ENCODE measurements at places on chromosomes 1 and 21.
A peak's percentile ranks its signal among the peaks of the same experiment; 100 is the strongest.

DNA sequence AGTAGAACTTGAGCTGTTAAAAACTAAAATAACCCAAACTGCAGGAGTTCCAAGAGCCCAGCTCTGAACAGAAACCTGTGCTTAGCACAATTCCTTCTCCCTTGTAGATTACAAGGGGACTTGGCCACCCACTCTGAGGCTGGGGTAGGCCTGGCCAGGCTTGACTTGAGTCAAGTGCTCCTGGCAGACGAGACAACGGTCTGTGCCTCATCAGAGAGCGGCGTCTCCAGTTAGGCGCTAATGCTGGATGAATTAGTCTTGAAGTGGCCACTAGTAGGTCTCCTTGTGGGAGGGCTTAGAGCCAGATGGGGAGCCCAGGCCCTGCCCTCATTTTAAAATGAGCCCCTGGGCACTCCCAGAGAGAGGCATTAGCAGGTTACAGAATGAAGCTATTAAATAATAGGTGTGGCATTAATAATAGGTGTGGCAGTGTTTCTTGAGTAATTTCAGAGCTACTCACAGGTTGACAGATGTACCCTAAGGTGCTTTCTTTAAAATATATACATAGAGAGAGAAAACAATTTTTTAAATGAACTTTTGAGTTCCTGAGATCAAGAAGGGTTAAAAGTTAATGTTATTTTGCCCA, 1.1 kb downstream of the EEIG2 start:
- DNase-seq = peak; percentile 61

GRCh38 chr1:196115646-196116045, 492.6 kb downstream of the KCNT2 start:
- no peak for DNase-seq

DNA sequence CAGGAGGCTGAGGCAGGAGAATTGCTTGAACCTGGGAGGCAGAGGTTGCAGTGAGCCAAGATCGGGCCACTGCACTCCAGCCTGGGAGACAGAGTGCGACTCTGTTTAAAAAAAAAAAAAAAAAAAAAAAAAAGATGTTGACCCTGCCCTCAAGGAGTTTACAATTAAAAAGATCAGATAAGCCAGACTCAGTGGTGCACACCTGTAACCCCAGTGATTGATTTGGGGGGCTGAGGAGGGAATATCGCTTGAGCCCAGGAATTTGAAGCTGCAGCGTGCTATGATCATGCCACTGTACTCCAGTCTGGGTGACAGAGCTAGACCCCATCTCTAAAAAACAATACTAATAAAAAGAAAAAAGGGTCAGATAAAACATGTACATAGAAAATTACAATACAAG, 1.6 kb upstream of the SESN2 start:
- no peak for DNase-seq

DNA sequence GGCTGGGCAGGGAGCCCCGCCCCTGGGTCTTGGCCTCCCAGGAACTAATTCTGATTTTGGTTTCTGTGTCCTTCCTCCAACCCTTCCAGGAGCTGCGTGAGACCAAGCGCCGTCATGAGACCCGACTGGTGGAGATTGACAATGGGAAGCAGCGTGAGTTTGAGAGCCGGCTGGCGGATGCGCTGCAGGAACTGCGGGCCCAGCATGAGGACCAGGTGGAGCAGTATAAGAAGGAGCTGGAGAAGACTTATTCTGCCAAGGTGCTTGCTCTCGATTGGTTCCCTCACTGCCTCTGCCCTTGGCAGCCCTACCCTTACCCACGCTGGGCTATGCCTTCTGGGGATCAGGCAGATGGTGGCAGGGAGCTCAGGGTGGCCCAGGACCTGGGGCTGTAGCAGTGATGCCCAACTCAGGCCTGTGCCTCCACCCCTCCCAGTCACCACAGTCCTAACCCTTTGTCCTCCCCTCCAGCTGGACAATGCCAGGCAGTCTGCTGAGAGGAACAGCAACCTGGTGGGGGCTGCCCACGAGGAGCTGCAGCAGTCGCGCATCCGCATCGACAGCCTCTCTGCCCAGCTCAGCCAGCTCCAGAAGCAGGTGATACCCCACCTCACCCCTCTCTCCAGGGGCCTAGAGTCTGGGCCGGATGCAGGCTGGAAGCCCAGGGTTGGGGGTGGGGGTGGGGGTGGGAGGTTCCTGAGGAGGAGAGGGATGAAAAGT, 18.5 kb upstream of the SEMA4A start:
- no peak for DNase-seq

- DNase-seq = no peak
These were observed 34.1 kb downstream of the TRIT1 start for GRCh38 chr1:39849203-39849602.

- DNase-seq = no peak
These were observed 34.0 kb upstream of the RUNX3 start for GRCh38 chr1:24963943-24964693.

GRCh38 chr1:74340656-74341055, 105.5 kb downstream of the TNNI3K start:
- no peak for DNase-seq

DNA sequence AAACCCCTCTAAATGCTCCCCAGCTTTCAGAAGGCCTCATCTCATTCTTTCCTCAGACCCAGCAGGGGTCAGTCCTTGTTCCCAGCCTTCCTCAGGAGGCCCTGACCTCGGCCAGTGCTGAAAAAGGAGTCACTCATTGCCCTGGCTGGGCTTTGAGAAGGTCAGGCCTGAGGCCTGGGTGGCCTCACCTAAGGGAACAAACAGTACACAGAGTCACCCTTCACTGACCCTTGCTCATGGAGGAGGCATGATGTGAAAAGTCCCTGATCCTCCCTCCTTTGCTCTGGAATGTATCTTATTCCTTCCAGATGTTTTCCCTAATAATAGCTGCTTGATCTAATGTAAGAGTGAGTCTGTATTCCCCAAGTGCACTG, 117.7 kb upstream of the SLC44A3 start:
- DNase-seq = no peak

- no peak for DNase-seq
These were observed 6.4 kb upstream of the GPR37L1 start for GRCh38 chr1:202116287-202116686.

GRCh38 chr1:212315907-212316306, 30.7 kb downstream of the PPP2R5A start:
- no peak for DNase-seq

DNA sequence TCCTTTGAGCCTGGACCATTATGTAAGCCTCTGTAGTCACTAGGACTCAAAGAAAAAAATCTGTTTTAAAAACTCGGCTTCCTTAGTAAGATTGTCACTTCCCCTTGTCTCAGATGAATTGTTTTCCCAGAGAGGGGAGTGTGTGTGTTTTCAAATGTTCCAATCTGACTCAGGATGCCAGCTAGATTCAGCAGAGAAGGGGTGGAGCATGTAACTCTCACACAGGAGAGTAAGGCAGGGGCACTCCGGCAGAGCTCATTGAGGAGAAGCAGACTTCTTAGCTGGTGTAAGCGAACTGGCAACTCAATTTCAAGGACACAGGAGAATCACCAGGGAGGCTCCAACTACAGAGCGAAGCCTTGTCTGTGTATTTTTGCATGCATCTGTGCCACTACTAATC, 623.2 kb downstream of the LMO4 start:
- peak; percentile 2 for DNase-seq

DNA sequence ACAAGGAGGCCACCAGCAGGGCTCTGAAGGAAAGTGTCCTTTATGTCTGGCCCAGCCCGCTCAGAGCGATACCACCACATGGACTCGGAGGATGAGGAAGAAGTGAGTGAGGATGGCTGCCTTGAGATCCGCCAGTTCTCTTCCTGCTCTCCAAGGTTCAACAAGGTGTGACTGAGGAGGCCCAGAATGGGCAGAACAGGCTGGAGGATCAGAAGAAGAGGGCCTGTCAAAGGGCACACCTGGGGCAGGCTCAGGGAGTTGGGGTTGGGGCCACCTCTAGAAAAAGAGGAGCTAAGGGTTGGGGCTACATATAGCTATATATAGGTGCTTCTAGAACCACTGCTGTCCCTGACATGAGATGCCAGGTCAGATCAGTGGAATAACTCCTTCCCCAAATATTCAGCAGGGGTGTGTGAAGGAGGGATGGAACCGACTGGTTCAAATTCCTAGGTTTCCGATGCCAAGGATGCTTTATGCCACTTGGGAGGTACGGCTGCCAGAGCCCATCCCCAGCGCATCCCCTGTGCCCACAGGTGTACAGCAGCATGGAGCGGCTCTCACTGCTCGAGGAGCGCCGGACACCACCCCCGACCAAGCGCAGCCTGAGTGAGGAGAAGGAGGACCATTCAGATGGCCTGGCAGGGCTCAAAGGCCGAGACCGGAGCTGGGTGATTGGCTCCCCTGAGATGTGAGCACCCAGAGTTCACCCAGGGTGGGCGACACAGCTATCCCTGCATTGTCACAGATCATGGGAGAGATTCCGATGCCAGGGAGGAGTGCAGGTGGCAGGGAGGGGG, 102.2 kb downstream of the PIK3R3 start:
- DNase-seq = no peak

GRCh38 chr21:41703857-41704501, 62.9 kb downstream of the RIPK4 start:
- no peak for DNase-seq

GRCh38 chr1:213381572-213382084, 330.6 kb downstream of the RPS6KC1 start:
- no peak for DNase-seq

- no peak for DNase-seq
These were observed 144.3 kb downstream of the CD247 start for GRCh38 chr1:167373986-167374385.

- no peak for DNase-seq
These were observed 9.7 kb downstream of the MYOG start for GRCh38 chr1:203076031-203076511.

- DNase-seq = peak; percentile 55
These were observed 9.9 kb downstream of the SNRPE start for GRCh38 chr1:203871114-203871880.

- DNase-seq = no peak
These were observed 72.3 kb upstream of the CAPZB start for GRCh38 chr1:19557609-19558051.

DNA sequence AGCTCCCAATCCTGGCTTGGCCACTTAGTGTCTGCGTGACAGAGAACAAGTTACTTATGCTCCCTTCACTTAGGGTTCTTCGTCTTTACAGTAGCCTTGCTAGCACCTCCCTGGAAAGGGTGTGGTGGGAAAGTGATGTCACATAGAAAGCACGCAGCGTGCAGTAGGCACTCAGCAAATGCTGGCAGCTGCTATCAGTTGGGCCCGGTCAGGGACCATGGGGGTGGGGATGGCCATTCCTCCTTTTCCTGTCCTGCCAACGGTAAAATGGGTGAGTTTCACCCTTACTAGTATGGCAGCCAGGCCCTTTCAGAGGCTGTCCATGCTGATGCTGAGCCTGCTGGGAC, 6.2 kb upstream of the KCNA10 start:
- DNase-seq = no peak

DNA sequence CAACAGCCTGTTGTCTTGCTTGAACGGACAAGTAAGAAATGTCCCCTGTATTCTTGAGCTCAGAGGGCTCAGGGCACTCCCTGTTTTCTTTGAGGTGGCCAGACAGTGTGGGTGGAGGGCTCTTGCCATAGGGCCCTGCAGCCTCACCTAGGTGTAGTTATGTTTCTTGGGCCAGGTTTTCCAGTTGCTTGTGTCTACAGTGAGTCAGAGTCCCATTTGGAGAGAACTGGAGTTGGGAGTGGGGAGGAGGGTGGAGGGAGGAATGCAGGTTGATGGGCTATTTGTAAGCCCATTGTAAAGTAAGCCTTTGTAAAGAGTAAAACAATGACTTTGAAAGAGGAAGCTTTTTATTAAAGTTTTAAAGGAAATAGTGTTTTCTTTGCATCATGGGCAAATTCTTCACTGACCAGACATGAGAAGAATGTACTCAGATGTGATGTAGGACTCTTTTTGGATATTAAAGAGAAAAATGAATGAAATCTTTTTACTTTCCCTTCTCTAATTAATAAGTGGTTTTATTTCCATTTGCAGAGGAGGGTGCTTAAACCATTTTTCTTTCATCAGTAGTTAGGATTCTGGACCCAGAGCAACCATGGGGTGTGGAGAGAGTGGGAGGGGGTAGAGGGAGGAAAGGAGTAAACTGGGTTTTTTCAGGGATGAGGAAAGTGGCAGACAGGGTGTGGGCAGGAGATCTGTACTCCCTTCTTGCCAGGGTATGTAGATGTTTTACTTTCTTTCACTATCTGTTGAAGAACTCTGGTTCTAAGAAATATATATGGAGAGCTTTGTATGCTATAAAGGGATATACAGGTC, 45.1 kb upstream of the MACF1 start:
- DNase-seq = no peak

DNA sequence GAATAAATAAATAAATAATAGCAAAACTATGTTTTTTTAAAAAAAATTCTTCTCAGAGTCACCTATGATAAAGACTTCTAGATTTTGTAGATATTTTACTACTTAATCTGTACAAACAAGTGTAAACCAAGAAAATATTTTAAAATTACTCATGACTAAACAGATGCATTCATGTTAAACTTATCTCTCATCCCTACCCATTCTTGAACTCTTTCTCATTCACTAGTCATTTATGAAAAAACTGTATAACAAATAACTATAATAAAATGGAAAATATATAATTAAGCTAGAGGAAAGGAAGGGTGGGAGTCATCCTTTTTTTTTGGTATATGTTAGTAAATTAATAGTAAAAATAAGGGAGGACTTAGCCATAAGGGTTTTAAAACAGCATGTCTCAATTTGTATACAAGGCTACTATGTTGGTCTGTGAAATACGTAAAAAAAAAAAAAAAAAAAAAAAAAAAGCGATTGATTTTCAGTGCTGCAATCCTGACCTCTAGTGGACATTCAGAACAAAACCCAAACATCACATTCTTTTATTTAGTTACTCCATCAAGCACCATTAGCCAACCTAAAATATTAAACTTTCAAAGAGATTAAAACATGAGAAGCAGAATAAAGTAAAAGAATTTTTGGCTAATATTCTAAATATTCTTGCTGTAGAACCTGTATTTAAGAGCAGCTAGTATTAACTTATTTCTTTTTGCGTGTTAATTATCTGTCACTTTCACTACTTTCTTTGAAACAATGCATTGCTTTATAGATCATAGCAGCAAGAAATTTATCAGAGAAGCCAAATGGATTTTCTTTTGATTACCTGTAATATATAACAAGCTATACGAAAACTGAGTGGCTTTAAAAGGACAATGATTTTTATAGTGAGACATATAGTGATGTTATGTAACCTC, 255.8 kb upstream of the CACYBP start:
- DNase-seq = peak; percentile 35

DNA sequence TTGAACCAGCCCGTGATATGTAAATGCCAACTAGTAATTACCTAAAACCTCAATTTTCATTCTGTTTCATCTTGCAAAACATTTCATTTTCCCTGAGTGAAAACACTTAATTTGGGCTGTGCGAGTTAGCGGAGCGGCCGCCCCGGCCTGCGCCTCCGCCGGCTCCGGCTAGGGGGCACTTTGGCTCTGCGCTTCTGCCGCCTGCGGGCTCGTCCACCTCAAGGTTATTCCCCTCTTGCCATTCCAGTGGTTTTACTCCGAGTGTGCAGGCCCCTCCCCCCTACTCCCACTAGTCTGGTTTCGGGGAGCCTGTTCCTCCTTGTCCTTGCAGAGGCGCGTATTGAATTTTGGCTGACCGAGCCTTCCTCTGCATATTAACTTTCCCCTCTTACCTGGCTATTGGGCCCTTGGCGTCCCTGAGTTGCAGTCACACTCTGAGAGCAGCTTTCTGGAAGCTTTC, 55.6 kb downstream of the PEX14 start:
- no peak for DNase-seq

- no peak for DNase-seq
These were observed 141.3 kb downstream of the ATG4C start for GRCh38 chr1:62924983-62925790.

- DNase-seq = no peak
These were observed 88.4 kb upstream of the TMPRSS2 start for GRCh38 chr21:41596241-41596925.
